ENCODE measurements at places on chromosomes 3 and 15. TPM values are rescaled to one million over a fixed set of nuclear protein-coding genes. Genes with fewer than 3 reads are reported as not detected.

GRCh38 chr3:30583973-30584372, 22.4 kb upstream of the TGFBR2 start:
- DNase-seq = no peak

- no peak for DNase-seq
Measured at GRCh38 chr3:50196253-50196801, 4.9 kb downstream of the GNAT1 start.

GRCh38 chr15:66292571-66293418, 573 bp upstream of the DIS3L start:
- no peak for DNase-seq

DNA sequence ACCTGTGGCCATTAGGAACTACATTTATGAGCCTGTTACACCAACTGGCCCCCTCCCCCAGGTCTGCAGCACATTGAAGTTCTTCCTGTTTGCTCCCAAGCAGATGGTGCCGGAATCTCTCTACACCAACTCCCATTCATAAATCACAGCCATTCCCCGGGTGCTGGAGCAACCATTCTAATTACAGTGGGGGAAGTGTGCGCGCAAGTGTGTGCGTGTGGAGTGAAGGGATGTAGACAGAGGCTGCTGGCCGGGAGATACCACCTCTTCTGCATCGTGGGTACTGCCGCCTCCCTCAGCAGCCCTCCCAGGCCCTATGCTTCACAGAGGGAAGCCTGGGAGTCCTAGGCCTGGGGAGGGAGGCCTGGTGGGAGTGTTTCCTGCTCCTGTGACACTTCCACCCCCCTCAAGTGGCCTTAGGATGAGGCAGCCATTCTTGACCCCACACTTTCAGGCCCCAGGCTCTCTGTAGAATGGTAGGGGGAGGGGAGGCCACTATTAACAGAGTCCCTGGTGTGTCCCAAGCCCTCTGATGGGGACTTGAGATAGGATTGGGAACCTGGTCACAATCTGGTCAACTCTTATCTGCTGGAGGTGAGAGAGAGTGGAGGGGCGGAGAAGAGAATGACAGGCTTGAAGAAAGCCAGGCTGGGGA, 69.1 kb downstream of the MAGEF1 start:
- DNase-seq = no peak

The MESP2 gene
- not detected for total RNA-seq

GRCh38 chr15:62532367-62532766, 367.3 kb upstream of the C2CD4B start:
- no peak for DNase-seq

DNA sequence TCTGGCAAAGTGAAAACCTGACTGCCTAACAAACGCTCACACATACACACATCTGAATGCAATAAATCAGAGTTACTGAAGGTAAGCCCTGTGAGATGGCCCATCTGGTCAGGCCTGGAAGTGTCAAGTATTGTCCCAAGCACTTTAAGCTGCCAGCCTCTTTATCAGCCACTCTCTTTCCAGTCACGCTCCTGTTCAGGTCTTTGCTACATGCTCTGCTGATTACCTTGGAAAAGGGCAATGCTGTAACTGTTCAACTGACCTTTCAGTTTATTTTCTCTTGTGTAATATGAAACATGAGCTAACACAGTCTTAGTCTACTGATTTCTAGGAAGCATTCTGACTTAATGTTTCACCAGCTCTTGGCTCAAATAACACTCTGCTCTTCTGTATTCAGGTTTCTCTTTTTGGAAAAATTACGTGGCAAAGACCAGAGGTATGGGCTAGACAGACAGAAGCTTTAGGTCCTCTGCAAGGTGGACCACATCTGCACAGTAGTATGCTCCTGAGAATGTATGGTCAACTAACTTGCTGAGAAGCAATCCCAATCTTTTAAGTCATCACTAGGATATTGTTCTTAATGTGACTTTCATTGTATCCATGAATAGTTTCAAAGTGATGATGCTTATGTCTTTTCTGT, 44.5 kb downstream of the GBE1 start:
- no peak for DNase-seq

The LAMB2 gene
- 2.0 TPM for total RNA-seq

The IQCH gene
- total RNA-seq = 0.53 TPM

The SKOR1 gene
- 0.34 TPM for total RNA-seq

The ISLR2 gene
- not detected for total RNA-seq

DNA sequence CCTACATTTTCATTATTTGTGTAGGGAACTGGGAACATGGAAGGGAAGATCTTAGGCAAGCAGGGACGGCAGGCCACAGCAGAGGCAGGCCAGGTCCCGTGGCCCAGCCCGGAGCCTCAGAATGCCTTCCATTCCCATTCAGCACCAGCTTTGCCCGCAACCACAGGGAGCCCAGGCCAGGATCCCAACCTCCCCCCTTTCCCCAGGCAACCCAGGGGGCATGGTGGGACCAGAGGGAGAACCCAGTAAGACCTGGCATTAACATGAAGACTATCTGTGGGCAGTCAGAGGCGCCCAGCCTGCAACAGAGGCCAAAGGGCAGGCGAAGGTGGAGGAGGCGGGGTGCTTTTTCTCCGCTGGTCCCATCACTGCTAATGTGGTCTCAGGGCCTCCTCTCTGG, 135.6 kb downstream of the TPRA1 start:
- DNase-seq = no peak

The IQCF5 gene
- total RNA-seq = not detected

- DNase-seq = no peak
Measured at GRCh38 chr3:52054661-52055511, 1.5 kb downstream of the DUSP7 start.

GRCh38 chr15:43237842-43238470, 17.1 kb upstream of the EPB42 start:
- no peak for DNase-seq

The GPR149 gene
- total RNA-seq = not detected

GRCh38 chr15:101827257-101827656, 15.3 kb downstream of the OR4F15 start:
- no peak for DNase-seq
